HT-29 (cell line): ENCODE measurements at places on chromosomes 7 and 10.
A peak's percentile ranks its signal among the peaks of the same experiment; 100 is the strongest.

DNA sequence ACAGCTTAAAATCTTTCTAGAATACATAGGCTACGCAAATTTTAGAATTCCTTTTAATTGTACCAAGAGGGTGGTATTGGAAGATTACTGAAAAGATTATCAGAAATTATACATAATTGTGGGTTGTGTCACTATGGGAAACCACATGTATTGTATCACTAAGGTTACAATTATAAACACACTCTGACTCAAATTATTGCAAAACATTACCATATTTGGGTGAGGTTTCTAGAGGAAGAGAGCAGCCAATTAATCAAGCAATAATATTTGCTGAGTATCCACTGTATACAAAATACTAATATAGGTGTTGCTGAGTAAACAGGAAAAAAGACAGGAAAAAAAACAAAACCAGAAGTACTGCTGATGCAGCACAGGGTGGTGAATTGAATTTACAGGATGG, 3.1 kb upstream of the CAPZA2 start:
- DNase-seq, result peak; percentile 38

- peak; percentile 74 for DNase-seq
Measured at GRCh38 chr7:16421333-16422102, at the start of gene CRPPA. CRPPA (minus strand) TSS chr7:16421538; CDS start chr7:16421322, 216 bp downstream.

- DNase-seq, result no peak
Measured at GRCh38 chr10:31625566-31625965, 303.1 kb downstream of the ARHGAP12 start.

DNA sequence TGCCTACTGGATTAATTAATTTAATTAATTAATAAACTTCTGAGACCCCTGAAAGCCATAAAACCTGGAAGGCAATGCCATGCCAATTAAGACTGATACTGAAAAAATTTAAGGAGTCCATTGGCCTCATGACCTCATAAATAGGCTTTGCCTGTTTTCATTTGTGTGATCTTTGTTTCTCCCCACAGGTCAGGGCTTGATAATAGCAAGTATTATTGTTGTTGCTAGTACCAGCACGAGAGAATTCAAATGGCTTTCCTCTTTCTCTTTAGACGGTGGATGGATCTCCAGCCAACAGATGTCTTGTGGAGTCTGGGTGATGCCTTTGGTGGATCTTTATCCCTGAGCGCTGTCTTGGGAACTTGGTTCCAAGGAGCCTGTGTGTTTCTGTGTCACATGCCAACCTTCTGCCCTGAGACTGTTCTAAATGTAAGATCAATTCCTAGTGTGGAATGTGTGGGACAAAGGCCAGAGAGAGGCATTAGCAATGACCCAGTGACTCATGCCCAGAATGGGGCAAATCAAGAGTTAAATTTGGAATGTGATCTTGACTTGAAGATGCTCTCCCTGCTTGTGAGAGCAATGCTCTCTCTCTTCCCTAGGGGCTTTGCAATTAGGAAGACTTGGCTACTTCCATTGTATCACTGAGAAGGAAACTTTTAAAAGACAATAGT, 17.7 kb downstream of the ACSM6 start:
- DNase-seq, result no peak
